ENCODE measurements at places on chromosomes 2 and 18. TPM values are rescaled to one million over a fixed set of nuclear protein-coding genes. Genes with fewer than 3 reads are reported as not detected.

- DNase-seq = no peak
Observed at GRCh38 chr2:130985831-130986649, 107.2 kb downstream of the FAM168B start.

The PPIG gene
- 56.7 TPM for total RNA-seq

DNA sequence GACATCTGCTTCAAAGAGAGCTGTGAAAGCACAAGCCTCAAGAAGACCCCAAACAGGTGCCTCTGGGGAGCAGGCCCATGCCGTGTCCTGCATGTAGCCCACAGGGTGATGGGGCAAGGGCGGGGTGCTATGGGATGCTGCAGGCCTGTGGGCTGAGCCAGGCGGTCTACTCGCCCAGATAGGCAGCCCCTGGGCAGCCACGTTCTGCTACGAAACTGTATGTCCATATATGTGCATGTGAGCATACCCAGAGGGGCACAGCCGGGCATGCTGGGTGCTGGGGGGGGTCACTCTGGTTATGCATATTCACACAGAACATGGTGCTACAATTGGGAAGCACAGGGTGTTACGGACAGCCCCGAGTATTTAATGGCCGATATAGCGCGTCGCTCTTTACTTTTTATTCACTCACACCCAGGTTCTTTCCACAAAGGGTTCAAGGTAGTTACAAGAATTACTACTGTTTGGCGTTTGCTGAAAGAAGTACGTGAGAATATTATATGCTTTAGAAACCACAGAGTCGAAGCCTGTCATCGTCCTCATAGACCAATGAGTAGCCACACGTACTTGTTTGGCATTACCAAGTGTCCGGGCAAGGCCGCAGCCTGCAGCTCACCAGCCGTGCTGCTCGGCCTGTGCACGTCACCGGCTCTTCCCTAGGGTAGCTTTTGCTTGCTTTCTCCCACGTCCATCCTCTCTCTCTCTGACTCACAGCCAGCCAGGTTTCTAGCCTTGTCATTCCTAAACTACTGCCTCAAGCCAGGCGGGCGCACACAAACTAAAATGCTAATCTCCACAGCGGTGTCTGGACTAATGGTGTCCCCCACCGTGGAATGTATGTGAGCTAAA, 14.4 kb downstream of the MTERF4 start:
- no peak for DNase-seq

GRCh38 chr2:57733956-57734355, 312.6 kb upstream of the VRK2 start:
- no peak for DNase-seq

The FLACC1 gene
- 1.3 TPM for total RNA-seq

The METAP1D gene
- 3.9 TPM for total RNA-seq

- no peak for DNase-seq
Observed at GRCh38 chr2:69385443-69386151, 1.4 kb downstream of the GFPT1 start.

DNA sequence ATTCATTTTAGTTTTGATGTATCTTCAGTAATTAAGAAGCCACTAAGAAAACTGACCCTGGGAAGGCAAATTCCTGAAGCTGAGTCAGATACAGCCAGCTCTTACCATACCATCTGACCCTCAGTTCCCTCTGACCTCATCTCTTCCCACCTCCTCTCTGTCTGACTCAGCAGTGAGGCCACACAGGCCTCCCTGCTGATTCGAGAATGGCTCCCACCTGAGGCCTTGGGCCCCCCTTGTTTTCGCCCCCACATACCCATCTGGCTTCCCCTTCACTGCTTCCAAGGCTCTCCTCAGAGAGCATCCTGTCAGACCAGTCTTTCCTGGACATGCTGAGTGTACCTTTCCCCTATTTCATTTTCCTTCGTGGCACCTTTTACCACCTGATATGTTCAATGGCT, 71.0 kb upstream of the CYP1B1 start:
- DNase-seq = peak; percentile 42

DNA sequence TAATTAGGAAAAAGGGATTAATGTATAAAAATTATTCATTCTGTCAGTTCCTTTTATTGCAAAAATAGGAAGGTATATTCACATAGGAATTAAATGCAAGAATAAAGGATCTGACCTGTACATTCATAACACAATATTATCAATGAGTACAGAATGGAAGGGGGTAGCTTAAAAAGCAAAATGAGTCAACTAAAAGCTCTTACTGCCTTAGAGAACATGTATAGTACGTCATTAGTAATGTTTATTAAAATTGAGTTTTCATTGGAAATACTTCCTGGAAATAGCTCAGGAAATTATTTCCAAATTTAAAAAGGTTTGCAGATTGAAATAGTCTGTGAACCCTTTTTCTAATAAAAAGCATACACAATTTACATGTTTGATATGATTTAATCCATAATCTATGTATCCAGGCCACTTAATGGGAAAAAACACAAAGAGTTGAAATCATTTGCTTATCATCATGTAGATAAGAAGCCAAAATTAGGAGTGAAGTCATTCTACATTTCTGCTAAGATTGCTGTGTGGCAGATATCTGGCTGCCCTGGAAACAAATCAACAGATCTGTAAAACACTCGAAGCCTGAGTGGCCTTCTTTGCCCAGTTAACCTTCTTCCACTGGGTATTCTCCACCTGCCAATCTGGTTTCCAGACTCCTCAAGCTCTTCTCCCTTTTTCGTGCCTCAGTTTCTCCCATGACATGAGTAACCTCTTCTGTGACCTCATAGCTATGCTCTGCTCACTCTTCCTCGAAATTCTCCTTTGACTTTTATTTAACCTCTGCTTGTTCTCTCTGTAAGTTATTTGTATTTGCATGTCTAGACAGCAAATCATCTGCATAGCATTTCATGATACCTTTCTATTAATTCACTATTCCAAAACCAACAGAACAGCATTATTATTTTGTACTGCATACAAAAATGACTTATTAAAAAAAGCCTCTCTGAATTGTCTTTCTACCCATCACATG, 181.2 kb upstream of the REV1 start:
- DNase-seq = no peak

DNA sequence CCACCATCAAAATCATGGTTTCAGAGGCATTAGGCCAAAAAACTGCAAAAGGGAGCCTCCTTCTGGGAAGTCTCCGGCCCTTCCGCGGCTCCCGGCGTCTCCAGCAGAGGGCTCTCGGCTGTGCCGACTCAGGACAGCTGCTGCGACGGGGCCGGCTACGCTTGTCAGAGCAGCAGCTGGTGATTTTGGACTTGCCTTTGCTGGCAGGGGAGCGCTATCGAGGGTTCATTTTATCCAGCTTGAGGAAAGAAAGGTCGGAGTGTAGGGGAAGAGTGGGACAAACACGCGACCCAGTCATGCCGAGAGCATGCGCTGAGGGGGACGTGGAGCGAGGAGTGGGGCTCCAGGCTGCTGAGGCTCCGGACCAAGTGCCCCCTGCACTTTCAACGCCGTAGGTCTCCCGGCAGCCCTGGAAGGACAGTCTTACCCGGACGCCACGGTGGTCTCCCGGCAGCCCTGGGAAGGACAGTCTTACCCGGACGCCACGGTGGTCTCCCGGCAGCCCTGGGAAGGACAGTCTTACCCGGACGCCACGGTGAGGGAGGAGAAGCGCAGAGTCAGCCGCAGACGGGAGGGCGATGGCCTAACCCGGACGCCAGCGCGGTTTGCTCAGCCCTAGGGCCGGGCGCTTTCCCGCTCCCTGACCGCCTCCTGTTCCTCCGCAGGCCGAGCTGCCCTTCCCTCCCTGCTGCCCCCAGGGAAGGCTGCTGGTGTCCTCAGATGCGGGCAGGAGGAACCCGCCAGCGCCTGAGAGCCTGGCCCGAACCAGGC, 21.7 kb downstream of the DDX18 start:
- peak; percentile 57 for DNase-seq

GRCh38 chr2:796141-796985, 119.2 kb upstream of the TMEM18 start:
- DNase-seq = no peak

DNA sequence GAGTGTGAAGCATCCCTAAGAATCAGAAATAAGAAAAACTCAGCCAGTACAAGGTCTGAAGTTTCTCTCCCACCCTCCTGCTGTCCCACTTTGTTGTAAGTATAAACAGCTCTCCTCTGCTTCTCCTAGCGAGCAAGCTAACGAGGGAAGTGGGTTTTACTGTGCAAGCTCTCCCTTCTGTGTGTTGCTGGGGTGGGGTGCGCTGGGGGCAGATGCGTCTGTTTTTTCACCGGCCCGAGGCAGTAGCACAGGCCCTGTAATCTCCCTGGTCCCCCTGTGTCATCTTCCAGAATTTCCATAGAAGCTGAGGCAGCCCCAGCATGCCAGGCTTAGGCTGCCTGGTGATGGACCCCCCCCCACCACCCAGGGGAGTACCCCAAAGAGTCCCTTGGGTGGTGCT, 9.4 kb upstream of the CXCR4 start:
- no peak for DNase-seq

DNA sequence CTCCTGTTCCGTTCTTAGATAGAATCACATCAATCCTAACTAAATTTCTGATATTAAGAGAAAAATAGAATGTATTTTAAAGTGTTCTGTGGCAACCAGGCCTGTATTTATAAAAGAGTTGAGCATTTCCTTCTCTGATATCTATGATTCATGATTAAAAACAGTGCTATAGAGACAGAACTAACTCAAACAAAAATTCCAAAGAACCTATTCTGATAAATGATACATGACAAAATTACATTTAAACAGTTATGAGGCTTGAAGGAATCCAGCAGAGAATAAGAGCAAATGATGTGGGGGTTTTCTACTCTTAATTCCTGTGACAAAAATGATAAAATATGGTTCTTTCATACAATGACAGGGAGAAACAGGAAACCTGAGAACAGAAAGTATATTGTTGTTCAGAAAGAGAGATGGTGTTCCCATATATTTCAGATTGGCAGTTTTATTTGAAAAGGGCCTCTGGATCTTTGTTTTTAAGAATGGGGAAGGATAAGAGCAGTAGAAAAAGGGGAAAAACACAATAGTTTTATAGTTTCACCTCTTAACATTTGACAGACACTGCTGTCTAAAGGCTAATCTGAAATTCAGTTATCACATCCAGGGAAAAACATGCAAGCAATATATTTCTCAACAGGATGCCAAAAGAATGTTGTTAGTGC, 944.3 kb downstream of the LRP1B start:
- no peak for DNase-seq

DNA sequence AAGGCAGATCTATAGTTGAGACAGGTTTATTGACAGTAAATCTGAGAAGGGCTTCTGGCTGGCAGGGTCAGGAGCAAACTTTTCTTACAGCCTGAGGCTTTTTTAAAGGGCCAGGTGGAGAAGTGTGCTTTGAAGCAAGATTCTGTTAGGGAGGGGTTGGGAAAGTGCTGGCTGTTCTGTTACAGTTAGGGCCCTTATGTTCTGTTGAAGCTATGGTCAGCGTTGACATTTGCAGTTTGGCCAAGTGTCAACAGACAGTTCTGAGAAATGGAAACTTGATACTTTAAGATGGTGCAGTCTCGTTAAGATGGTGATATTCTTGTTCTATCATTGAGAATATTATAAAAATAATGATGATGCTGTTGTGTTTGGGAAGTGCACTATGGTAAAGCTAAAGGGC, 154.2 kb downstream of the RDH14 start:
- DNase-seq = no peak

DNA sequence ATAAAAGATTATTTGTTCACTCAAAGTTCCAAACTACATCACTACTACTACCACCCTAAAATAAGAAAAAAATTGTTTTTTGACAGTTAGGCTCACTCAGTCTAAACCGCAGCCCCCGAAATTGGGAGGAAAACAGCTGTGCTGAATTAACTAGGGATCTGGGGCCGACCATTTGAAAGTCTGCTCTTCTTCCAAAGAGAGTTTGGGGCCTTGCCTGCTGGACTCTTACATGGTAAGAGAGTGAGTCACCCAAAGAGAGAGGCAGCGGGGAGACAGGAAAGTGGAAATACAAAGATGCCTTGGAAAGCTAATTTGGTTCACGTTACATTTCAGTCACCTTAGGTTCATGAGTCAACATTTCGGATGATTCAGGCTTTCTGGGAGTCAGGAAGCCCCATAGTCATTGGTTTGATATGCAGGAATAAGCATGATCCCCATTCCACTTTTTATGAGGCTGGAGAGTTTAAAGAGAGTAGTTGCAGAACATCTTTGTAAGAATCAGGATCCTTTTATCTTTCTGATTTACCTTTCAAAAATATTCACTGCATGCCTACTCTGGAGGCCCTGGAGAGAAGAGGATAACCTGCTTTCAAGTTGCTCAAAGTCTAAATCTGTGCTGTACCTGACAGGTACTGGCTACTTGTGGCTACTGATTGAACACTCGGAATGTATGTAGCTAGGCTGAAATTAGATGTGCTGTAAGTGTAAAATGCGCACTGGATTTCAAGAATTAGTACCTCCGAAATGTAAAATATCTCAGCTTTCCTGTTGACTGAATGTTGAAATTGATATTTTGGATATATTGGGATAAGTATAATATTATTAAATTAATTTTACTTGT, 995 bp upstream of the RTN4 start:
- peak; percentile 50 for DNase-seq

- no peak for DNase-seq
Observed at GRCh38 chr2:9311488-9311887, 104.9 kb downstream of the ASAP2 start.

- DNase-seq = no peak
Observed at GRCh38 chr18:27887287-27887686, 289.6 kb downstream of the CDH2 start.

GRCh38 chr18:45745817-45746461, 22.0 kb downstream of the SLC14A1 start:
- no peak for DNase-seq

GRCh38 chr2:196750977-196751631, 48.4 kb downstream of the GTF3C3 start:
- peak; percentile 82 for DNase-seq

- DNase-seq = no peak
Observed at GRCh38 chr18:48994044-48994651, 43.4 kb upstream of the SMAD7 start.

The RAB12 gene
- 13.6 TPM for total RNA-seq

DNA sequence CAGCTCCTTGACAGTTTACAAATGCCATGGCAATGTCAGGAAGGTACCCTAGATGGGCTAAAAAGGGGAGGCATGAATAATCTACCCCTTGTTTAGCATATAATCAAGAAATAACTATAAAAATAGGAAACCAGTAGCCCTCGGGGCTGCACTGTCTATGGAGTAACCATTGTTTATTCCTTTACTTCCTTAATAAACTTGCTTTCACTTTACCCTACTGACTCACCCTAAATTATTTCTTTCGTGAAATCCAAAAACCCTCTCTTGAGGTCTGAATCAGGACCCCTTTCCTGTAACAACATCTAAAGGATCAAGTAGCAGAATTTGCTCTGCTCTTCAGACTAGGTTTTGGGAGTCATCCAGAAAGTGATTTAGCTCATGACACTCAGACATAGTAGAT, 43.7 kb downstream of the CD8B2 start:
- no peak for DNase-seq

The TSHZ1 gene
- 20.4 TPM for total RNA-seq

- DNase-seq = no peak
Observed at GRCh38 chr2:233101816-233102215, 41.7 kb downstream of the INPP5D start.

The GALNT14 gene
- total RNA-seq = not detected

The PECR gene
- total RNA-seq = 31.9 TPM

The CYTIP gene
- total RNA-seq = 343 TPM

GRCh38 chr2:54839461-54840255, 116.2 kb downstream of the EML6 start:
- DNase-seq = no peak

- DNase-seq = no peak
Observed at GRCh38 chr2:529424-529823, 147.8 kb downstream of the TMEM18 start.
